ENCODE measurements at places on chromosomes 11 and 22.

DNA sequence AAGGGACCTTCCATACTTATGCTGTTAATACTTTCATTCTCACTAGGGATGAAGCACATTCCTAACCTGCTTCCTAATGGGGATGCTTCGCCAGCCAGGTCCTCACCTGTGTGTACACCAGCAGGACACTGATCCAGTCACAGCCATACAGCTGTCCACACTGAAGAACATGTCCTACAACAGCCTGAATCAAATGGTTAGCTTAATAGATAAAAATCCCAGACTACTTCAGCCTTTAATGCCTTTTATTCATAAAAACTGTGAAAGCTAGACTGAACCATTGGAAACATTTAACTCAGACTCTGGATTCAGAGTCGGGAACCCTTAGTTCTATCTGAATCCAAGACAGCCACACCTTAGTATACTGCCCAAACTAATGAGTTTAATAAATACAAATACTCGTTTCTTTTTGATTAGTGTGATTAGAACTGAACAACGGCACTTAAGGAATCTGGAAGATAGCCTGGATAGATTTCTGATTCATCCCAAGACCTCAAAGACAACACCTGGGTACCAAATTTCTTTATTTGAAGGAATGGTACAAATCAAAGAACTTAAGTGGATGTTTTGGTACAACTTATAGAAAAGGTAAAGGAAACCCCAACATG, 3.3 kb downstream of the FTH1 start:
- DNase-seq, result no peak

DNA sequence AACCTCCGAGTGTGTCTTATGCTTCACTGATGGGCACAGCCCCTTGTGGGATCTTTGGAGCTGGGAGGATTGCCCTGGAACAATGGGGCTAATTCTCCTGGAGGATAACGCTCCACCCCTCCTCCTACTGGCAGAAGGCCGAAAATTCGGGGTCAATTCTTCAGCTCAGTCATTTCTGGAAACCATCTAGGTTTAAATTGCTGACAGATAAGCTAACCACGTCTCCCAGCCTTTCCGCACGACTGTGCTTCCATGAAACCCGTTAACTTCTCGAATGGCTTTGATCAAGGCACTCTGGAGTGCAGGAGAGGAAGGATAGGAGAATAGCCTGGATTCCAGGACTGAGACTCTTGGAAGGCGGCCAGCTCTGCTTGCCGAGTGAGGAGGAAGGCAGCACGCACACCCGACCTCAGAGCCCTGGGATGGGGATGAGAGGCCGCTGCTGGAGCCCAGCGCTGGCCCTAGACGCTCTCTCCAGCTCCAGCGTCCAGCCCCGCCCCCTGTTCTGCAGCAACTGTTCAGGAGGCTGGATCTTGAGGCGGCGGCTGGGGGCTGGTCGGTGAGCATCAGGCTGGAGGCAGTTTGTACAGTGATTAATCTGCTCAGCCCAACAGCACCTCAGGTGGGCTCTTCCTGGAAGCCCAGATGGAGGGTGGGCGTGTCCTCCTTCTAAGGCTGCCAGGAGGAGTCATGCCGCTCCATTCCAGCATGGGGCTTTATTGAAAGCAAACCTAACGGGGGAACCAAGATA, 176.7 kb upstream of the NCAM1 start:
- DNase-seq, result peak; percentile 67

DNA sequence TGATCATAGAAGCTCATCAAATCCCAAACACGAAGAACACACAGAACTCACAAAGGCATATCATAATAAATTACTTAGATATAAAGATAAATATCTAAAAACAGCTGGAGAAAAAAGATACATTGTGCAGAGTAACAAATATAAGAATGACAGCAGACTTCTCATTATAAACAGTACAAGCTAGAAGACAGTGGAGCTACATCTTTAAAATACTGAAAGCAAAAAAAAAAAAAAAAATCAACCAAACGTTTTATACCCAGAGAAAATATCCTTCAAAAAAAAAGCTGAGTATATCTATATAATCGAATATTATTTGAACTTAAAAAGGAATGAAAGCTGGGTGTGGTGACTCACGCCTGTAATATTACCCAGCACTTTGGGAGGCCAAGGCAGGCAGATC, 90.0 kb downstream of the SBF2 start:
- DNase-seq, result no peak

GRCh38 chr11:70731271-70732022, 333.1 kb downstream of the CTTN start:
- no peak for DNase-seq

DNA sequence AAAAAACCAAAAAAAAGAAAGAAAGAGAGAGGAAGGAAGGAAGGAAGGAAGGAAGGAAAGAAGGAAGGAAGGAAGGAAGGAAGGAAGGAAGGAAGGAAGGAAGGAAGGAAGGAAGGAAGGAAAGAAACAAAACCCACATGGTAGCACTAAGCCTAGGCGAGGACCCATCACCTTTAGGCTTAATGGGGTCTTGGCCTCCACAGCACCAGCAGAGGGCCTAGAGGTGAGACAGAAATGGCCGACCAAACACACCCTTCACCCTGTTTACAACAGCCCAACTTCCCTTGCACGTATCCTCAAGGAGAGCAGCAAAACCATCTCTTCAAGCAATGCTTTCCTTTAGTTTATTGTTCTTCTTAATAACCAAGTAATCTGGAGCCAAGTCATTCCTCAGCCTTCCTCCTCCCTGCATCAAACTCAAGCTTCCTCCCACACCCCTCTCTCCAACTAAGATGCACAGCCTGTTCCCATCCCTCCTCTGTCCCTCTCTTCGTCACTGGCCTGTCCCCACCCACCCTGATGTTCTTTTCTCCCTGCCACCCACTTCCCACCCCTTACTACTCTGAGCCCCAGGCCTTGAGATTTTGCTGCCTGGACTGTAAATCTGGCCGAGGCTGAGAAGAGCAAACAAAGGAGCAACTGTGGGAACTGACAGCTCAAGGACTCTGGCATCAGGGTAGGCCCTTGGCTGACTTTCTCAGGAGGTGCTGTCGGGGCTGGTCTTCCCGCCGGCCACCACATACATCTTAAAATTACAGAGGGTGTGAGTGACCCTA, 26.0 kb downstream of the POU2AF1 start:
- no peak for DNase-seq

DNA sequence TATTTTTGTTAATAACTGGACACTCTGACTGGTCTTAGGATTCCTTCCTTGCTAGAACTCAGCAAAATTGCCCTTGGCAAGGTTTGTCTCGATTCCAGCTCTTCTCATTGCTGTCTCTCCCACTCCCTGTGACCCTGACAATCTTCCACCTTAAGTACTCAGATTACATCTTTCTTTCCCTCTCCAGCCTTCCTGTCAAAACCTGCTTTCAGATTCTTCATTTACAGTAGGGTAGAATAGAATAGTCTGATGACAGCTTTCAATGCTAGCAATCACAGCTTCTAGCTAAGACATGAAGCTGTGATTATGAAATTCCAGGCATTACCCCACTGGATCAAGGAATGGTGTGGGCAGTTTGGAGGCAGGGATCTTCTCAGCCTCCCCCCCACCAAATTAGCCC, 39.2 kb upstream of the LMO2 start:
- DNase-seq, result no peak

GRCh38 chr11:27410272-27410671, 47.3 kb upstream of the CCDC34 start:
- no peak for DNase-seq

GRCh38 chr11:82959987-82960778, 58.6 kb downstream of the DDIAS start:
- DNase-seq, result no peak
